Tongue (tissue), 3 donors: ENCODE measurements at places on chromosomes 5 and 9.

- peak; percentile 10 for DNase-seq
Measured at GRCh38 chr5:88145611-88146467, 122.8 kb downstream of the TMEM161B start.

DNA sequence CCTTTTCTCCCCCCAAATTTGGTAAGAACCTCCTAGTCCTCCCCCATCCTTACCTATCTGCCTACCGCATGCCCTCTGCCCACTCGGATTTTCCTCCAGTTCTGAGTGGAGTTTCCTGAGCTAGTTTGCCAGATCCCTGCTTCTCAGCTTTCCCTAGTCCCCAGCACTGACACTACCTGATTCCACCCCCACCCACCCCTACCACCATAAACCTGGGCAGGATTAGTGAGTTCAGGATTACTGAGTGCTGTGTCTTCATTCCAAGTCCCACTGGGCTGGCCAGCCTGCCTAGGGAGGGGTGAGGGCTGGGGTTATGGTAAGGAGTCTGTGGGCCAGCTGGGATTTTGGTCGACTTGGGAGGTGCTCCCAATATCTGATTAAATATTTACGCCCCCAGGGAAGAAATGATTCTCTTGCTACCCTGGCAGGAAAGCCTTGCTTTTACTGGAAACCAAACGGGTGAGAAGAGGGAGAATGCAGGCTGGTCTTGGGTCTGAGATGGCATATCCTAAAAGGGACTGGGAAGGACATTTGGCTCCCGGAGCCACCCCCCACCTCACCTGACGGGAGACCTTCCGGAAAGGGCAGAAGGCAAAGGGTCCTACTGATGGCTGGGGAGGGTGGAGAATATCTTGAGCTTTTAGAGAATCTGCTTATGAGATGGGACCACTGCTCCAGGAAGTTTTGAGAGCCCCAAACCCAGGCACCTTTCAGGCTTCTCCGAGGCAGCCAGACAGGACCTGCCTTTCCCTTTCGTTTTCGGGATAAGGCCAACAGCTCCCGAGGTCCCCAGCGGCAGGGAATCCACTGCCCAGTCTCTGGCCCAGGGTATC, 3.7 kb downstream of the PITX1 start:
- DNase-seq, result no peak

DNA sequence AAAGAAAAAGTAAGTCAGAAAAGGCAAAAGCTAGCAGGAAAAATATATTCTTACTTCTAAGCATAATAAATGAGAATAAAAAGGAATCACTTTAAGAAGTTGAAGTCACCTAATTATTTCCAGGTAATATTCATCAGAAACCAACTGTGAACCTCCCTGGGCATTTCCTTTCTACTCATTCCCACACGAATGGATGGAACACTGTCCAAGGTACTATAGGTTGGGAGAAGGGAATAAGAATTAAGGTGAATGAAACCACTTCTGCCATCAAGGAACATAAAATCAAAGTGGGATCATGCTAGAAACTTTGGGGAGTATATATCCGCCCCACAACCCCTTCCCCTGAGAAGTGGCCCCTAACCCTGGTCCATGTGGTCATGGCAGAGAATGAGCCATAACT, 41.6 kb downstream of the PRELID2 start:
- DNase-seq, result no peak

DNA sequence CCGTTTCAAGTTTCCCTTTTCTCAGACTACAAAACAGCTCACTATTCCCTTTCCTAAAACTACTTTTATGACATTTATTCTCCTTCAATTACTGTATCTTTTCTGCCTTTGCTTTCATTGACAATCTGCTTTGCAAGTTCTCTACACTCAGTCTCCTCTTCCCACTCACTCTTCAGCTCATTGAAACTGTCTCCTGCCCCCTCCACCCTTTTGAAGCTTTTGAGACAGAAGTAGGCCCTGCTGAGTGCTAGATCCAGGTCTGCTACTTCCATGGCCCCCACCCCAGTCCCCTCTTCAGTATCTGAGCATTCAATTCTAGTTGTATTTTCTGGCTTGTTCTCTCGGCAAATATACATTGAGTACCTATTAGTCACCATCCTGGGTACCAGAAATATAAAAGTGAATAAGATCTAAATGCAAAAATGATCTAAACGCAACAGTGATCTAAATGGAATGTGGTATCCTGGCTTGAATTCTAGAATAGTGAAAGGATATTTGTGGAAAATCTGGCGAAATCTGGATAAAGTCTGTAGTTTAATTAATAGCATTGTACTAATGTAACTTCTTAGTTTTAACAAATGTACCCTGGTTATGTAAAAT, 58.4 kb downstream of the OR2K2 start:
- no peak for DNase-seq

GRCh38 chr5:148633067-148633377, 21.3 kb downstream of the HTR4 start:
- DNase-seq, result peak; percentile 5

GRCh38 chr5:90802474-90803317, 244.1 kb downstream of the ADGRV1 start:
- peak; percentile 24 for DNase-seq

DNA sequence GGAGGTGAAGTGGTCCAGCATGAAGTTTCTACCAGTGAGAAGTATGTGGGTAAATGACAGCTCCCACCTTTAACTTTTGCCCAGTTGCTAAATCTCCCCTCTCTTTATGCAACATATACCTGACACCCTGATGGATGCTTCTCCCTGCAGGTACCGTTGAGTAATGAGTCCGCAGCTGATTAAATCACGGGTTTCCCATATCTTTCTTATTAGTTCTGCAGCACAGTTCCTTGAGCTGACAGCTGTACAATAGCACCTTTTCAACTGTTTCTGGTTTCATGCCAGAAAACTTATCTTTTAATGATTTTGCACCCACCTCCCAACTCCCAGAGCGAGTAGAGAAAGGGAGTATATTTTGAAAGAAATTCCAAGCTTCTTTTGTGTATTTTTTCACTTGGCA, 161.0 kb upstream of the TUT7 start:
- no peak for DNase-seq

- no peak for DNase-seq
Measured at GRCh38 chr9:126379661-126380360, 53.2 kb downstream of the MVB12B start.

- no peak for DNase-seq
Measured at GRCh38 chr9:137381501-137382443, 41.2 kb downstream of the EXD3 start.

GRCh38 chr5:108700930-108701329, 46.8 kb upstream of the FER start:
- DNase-seq, result peak; percentile 33

DNA sequence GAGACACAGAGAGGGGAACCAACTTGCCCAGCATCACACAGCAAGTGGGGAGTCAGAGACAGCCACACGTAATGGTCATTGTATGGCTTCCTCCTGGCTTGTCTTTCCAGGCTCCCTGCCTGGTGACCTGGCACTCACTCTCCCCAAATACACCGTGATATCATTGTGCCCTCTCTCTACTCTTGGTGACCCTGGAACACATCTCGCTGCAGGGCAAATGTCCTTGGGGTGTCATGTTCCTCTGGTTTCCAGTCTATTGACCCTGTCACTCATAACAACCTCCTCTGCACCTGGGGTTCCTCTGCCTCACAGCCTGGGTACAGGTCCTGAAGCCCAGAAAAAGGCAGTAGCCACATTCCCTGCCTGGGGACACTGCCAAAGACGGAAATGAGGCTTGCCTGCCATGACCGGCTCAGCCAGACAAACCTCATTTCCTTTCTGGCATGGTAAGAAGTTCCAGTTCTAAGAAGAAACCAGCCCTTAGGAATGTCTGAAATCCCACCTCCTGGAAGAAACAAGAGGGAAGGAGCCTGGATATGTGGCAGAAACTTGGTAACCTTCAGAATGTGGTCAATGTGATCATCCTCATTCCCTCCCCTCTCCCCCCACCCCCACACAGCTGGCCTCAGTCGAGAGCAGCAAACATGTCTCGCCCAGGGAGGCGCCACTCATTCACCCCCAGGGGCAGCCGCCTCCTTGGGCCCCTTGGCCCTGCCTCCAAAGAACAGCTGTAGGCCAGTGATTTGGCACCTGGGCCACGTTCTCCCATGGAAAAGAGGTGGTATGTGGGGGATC, 30.6 kb upstream of the SMU1 start:
- DNase-seq, result peak; percentile 65

- peak; percentile 41 for DNase-seq
Measured at GRCh38 chr5:125612776-125613175, 810.4 kb upstream of the GRAMD2B start.

DNA sequence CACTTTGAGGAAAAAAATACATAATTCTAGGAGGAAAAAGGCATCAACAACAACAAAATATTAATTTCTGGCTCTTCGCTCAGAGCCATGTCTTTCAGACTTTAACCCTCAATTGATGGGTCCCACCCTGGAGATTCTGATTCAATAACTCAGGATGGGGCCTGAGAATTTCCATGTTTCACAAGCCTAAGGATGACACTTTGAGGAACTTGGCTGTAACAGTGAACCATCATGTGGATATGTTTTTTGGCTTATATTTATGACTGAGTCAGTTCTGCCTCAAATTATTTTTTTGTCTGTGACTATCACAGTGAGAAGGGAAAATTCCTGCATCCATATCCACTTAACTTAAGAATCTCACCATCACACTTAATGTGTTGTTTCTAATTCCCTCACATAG, 504.6 kb downstream of the RASEF start:
- DNase-seq, result no peak

DNA sequence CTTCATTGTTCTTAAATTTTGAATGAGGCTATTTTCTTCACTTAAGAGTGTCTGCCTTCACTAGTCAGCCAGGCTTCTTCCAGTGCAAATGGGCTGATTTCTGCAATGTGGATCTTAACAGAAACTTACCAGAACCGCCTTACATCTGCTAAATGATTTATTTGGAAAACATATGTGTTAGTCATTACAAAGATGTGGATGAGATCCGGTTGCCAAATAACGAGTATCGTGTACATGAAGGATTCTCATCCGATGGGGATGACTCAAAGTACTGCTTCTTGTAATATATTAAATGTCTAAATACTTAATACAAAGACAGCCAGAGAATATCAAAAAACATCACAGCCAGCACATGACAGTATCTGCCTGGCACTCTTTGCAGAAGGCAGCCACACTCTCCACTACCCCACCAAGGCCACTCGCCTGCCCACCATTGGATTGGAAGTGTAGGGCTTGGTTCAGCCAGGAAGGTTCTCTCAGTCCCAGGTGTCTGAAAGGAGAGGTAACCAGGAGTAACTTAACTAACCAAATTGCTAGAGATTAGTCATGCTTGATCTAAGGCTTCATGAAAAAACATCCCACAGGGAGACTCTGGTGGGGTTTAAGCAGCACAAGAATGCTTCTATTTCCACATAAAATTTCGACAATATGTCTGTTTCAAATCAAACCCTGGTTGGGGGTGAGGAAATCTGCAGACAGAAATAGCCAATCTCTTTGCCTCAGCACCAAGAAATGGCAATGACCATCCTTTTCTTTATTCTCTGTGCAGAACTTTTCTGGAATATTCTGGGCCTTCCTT, 174.8 kb downstream of the GADD45G start:
- peak; percentile 42 for DNase-seq

GRCh38 chr5:37738057-37738691, 101.7 kb downstream of the GDNF start:
- peak; percentile 64 for DNase-seq

DNA sequence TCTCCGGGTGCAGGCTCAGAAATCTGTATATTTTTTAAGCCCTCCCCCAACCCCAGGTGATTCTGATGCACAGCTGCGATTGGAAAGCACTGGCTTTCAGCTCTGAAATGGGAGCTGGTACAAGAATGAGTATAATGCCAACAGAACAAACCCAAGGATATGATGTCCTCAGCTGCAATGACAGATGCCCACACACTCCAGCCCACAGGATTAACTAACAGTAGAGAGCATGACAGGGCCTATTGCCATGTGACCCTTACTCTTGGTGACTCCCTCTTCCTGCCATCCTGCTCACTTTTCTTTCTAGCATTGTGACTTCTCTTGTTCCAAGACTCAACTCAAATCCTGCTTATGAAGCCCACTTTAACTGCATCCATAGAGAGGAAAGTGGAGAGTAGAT, 174.5 kb downstream of the FGF18 start:
- DNase-seq, result peak; percentile 52

GRCh38 chr9:109953300-109953699, 173.3 kb downstream of the PALM2AKAP2 start:
- DNase-seq, result no peak

- DNase-seq, result no peak
Measured at GRCh38 chr5:142971303-142972013, 201.3 kb downstream of the ARHGAP26 start.

DNA sequence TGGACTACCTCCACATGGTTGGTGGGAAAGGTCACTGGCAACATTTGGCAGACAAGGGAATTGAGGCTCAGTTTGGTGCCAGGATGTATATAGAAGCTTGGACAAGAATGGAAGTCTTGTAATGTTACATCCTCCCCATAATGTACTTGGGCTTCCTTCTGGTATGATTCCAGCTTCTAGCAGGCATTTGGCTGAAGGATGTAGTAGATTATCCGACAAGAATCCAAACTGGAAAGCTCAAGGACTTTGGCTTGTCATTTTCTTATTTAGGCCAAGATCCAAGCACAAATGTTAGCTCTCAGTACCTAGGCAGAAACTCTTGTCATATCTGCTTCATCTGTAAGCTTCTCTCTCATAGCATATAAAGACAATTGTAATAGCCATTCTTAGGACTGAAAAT, 209.1 kb downstream of the MAPKAP1 start:
- DNase-seq, result no peak

- no peak for DNase-seq
Measured at GRCh38 chr9:135248111-135248510, 160.6 kb downstream of the OLFM1 start.

DNA sequence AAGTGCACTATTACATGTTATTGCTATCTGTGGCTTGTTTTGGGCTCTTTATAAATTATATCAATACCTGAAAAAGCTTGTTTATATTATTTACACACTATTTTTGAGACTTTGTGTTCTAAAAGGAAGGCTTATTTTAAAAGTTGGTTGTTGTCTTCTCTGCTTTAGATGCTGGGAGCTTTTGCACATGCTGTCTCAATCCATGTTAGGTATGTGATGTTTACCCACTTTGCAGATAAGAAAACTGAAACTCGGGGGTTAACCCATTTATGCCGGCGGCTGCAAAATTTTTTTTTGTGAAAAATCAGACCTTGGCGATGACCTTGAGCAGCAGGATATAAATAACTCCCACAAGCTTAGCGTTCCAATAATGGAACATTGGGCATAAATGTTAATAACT, 212.9 kb downstream of the RANBP17 start:
- DNase-seq, result no peak
